Stimulated activated naive CD8-positive, alpha-beta T cell treated with anti-CD3 and anti-CD28 coated beads, Interleukin-15, amount 100 ng/mL, for 72 hours (primary cell): ENCODE measurements at places on chromosomes 2 and 18.

DNA sequence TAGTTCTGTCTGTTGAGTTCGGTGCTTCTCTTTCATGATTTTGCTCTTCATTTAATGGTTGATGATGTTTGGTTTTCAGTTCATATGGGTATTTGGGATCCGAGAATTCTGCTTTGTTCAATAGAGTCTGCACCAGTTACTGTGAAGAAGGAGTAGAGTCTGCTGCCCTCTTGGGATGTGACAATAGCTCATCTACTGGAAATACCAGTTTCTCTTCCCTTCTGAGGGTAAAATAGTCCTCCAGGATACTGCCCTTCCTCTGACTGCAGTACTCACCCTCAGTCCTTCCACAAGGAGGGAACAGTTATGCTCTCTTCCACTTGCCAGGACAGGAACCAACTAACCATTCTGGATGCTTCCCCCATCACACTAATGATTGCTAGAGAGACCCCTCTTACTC is 12.5 kb upstream of the TNFAIP6 start:
- DNase-seq: no peak

DNA sequence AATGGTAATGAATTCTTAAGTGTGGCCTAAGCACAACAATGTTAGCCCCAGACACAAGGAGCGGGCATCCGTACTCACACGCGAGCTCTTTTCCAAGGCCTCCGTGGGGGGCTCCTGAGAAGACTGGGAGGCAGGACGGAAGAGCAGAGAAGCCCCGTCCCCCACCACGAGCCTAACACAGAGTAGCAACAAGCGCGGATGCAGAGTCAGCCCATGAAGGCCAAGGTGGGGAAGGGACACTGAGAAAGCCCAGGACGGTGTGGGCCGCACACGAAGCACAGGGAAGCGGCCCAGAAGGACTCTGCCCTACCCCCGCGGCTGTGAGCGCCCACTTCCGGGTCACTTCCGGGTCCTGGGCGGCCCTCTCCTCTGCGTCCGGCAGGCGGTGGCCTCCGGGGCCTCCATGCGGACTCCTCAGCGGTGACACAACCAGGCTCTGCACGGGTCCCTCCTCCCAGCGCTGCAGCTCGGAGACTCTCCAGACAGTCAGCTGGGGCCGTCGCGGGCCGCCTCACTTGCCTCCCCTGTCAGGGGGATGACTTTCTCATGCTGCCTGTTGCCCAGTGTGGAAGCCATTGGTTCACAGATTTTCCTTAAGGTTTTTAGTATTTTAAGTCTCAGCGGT is 151.5 kb downstream of the MTCL1 start:
- DNase-seq: no peak

- no peak for DNase-seq
Observed at GRCh38 chr2:46829231-46829995, 86.2 kb downstream of the MCFD2 start.

DNA sequence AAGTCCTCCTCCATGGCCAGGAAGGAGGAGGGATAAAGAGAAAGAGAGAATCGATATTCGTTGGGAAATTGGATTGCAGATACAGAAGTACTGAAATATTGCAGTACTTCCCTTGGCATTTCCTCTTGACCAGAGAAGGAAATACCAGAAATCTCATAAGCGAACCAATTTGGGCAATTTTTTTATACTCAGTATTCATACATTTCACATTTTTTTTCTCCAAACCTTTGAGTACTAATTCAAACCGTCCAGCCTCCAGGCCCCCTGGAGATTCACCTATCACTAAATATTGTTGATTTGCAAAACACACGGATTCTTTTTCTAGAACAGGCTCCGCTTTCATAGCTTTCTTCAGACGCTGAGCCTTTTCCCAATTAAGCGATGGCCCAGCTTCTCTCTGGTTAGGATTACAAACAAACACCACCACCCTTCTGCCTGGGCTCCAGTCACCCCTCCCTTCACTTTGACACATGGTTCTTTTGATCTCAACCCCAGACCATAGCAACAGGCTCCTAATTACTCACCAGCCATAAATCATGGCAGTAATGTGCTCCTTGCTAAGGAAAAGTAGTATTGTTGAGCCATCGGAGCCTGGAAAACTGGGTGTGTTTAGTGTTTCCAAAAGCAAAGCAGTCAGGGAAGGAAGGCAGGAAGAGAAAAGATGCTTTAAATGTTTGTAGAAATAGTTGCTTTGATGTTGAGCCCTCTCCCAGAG is 138.4 kb upstream of the CCDC68 start:
- DNase-seq: no peak

- no peak for DNase-seq
Observed at GRCh38 chr2:38991899-38992298, 102.2 kb downstream of the ARHGEF33 start.

- DNase-seq: no peak
Observed at GRCh38 chr18:68104036-68104435, 587.5 kb upstream of the DSEL start.

GRCh38 chr18:47558110-47558750 is 306.8 kb upstream of the SKOR2 start:
- DNase-seq: no peak

GRCh38 chr2:106165029-106165428 is 29.1 kb downstream of the UXS1 start:
- no peak for DNase-seq

DNA sequence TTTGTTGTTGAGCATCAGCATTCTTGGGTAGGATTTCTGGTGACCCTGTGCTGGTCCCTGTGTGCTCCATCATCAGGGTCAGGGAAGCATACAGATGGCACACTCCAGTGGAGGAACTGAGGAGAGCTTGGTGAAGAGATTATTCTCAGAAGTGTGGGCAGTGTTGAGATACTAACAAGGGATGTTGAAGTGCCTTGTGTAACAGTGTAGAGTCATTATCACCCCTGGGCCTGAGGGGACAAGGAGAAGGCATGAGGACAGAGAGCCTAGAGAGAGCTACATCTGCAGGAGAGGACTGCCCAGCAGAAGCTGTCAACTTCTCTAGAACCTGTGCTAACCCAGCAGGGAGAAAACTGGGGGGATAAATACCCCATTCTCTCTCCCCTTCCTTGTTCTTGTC is 189.0 kb downstream of the PLCL1 start:
- no peak for DNase-seq

DNA sequence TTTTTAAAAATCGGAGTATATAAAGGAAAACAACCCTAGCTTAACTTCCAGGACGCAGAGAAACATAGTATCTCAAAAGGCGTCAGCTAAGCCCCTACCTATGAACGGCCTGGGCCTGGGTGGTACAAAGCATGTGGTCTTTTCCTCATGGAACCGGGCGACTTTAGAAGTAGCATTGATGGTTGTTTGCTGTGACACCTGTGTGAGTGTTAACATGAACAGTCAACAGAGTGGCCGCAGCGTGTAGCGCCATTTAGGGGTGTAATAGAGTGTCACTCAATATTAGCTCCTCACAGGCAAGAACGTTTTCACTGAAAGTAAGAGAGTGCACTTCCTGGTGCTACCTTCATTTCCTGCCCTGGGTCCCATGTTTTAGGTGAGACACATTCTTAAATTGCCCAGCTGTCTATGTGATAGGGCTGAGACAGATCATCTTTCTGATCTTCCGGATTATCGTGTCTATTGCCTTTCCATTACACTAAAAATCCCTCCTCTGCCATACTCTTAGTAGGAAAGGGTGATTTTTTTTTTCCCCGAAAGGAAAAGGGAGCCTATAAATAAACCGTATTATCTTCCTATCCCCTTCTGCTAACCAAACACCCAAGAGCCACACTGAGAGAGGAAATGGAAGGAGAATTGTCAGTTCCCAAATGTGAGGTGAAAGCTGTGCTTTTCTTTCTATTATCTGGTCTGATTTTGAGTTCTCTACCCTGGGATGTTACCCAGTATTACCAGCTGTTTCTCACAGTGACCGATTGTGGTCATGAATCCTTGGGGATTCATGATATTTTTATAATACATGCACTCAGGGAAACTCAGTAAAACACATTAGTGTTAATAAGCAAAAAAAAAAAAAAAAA is 1.3 kb downstream of the GORASP2 start:
- peak; percentile 73 for DNase-seq

DNA sequence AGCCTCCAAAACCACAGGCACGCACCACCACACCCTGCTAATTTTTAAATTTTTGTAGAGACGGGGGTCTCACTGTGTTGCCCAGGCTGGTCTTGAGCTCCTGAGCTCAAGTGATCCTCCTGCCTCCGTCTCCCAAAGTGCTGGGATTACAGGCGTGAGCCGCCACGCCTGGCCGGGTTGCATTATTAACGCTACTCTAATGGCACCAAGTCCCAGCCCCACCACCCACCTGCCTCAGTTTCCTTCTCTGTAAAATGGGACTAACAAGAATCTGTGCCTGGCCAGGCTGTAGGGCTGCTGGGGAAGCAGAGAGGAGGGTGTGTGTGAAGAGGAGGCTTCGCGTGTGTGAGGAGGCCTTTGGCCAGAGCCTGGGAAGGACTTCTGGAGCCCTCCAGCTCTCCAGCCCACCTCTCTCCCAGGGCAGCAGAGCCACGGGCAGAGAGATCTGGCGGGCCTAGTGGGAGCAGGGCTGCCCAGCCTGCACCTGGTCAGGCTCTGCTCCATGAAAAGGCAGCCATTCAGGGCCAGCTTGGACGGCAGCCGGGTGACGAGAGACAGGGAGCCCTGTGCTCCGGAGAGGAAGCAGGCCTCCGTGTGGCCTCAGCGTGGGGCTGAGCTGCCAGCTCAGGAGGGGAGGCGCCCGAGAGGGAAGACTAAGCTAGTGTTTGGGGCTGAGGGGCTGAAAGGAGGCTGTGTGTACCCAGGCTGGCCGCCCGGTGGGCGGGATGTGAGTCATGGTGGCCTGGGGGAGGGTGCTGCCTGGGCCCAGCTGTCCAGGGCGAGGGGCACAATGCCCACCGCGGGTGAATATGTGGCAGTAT is 7.4 kb upstream of the B3GNT7 start:
- DNase-seq: no peak

DNA sequence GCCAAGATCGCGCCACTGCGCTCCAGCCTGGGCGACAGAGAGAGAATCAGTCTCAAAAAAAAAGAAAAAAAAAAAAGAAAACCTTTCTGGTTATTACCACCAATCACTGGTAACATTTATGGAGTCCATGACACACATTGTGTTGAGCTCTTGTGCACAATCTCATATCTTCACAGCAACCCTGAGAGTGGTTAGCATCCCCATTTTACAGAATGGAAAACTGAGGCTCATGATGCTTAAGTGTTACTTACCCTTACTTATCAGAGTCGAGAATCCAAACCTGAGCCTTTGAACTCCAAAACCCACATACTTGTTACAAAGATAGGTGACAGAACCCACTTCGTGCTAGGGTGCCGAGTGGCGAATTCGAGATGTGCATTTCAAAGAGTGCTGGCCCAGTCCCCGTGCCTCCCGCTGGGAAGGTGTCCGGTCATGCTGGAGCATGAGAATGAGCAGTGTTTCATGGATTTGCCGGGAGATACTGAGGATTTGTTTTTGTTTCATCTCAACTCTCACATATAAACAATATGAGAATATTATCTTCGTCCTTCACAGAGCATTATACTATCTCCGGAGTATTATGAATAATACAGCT is 50.9 kb downstream of the CYP27C1 start:
- DNase-seq: no peak

- no peak for DNase-seq
Observed at GRCh38 chr2:156229724-156230362, 102.7 kb downstream of the NR4A2 start.
